ENCODE measurements at places on chromosomes 3 and 15. TPM values are rescaled to one million over a fixed set of nuclear protein-coding genes. Genes with fewer than 3 reads are reported as not detected.

CD200R1 gene
- total RNA-seq, result 0.08 TPM

CAND2 gene
- 0.40 TPM for total RNA-seq

TNIK gene
- 2.1 TPM for total RNA-seq

TNFSF10 gene
- total RNA-seq, result not detected
